ENCODE measurements at places on chromosomes 1 and 21. TPM values are rescaled to one million over a fixed set of nuclear protein-coding genes. Genes with fewer than 3 reads are reported as not detected.

- no peak for DNase-seq
These were observed 1.3 kb downstream of the ACTRT2 start for GRCh38 chr1:3022511-3022973.

DNA sequence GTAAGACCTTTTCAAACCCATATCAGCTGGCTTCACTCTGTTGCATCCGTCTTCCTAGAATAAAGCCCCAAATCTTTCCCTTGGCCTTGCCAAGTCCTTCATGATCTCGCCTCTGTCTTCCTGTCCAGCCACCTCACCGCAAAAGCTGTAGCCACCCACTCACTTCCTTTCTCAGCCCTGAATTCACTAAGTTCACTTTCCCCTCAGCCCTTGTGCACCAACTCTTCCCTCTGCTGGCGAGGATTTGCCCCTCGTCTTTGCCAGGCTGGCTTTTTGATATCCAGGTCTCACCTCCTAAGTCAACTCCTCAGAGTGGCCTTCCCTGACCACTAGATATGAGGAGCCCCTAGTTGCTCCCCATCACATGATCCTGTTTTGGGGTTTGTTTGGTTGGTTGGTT lies 3.9 kb upstream of the COL16A1 start:
- DNase-seq: no peak

GRCh38 chr21:25911730-25912401 lies 177.1 kb downstream of the GABPA start:
- DNase-seq: peak; percentile 83

GRCh38 chr1:104467590-104467989 lies 717.9 kb downstream of the AMY1C start:
- no peak for DNase-seq

DNA sequence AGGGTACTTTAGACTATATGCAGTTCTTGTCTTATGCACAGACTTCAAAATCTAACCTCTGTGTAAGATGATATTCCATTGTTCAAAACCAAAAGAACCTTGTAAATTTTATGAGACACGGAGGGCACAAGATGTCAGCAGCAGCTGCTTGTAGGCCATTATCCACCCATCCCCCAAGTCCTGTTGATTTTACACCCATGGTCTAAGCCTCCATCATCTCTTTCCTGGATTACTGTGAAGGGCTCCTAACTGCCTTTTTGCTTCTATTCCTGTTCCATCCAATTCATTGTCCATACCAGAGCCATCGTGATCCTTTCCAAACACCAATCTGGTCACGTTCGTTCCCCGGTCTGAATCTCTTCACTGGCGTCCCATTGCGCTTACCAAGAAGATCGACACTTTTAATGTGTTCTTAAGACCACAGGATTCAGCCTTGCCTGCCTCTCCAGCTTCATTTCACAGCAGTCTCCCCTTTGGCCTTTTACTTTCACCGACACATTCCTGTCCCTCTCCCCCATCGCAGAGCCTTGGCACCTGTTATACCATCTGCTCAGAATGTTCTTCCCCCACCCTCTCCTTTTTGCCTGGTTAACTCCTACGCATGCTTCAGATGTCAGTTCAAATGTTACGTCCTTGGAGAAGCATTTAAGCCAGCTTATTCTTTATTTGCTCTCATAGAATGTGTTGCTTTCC lies 107.3 kb upstream of the POU3F1 start:
- DNase-seq: no peak

GRCh38 chr21:45341779-45342178 lies 54.1 kb upstream of the POFUT2 start:
- DNase-seq: no peak

- no peak for DNase-seq
These were observed 2.0 kb downstream of the EFHD2 start for GRCh38 chr1:15411593-15412137.

- no peak for DNase-seq
These were observed 56.4 kb upstream of the RUNX3 start for GRCh38 chr1:24986372-24986965.

GRCh38 chr1:49864581-49864980 lies 159.2 kb downstream of the AGBL4 start:
- DNase-seq: no peak

GRCh38 chr1:165645654-165646366 lies 14.8 kb downstream of the MGST3 start:
- DNase-seq: peak; percentile 74

GRCh38 chr1:179831852-179832699 lies 45.5 kb downstream of the TOR1AIP2 start:
- DNase-seq: peak; percentile 2

DNA sequence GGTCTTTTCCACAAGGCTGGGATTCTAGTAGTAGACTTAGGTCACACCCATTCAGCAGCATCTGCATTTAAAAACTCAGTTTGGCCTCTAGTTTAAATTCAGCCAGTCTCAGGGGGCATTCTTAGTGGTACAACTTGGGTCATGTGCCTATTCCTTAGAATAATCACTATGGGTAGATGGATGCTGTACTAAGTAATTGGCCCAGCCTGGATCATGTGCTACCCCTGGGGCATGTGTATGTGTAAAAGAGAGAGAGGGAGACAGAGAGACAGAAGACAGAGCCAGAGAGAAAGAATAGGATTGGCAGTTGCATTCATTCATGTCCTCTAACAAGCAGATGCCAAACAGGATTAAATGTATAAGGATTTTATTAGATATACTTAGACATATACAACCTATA lies 13.6 kb upstream of the SYT14 start:
- no peak for DNase-seq

GRCh38 chr1:30173560-30173959 lies 549.8 kb downstream of the MATN1 start:
- DNase-seq: no peak

DNA sequence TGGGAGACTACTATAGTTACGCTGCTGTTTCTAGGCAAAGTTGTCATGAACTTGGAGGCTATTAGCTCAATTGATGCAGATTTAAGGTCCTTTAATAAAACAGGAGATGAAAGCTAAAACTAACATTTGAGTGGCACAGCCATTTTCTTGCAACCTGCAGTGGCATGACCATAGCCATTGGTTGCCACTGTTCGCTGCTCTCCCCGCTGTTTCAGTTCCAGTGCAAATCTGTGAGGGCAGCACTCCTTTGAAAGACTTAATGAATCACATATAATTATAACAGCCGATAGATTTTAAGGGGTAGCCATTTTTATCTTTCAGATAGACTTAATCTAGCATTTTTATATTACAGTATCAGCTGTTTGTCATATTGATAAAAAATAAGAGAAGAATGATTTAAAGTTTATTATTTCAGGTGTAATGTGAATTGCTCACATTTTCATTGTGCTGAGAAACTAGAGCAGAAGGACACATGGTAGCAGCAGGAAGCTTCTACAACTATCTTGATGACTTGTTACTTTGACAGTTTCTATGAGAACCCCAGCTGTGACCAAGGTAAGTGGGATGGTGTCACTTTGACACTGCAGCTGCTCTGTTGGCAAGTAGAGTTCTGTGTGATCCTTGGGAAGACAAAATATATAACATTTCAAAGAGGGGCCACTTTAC lies 203.7 kb downstream of the PLA2G4A start:
- DNase-seq: no peak

DNA sequence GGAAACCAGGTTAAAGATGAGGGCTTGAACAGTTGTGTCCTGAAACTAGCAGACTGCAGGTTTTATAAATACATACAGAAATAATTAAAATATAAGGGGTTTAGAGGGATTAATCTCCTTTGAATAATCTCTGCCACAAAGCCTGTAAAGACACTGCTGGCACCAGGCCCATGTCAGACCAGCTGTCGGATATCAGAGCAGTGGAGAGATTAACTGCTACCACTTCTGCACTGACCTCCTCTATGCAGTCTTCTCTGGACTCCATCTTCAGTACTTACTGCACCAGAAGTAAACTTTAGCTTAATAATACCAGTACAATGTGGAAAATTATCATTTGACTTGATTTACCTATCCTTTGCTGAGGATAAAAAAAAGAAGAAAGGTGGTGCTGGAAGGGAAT lies 128.6 kb downstream of the LHX4 start:
- DNase-seq: no peak

- DNase-seq: no peak
These were observed 18.9 kb downstream of the LDLRAP1 start for GRCh38 chr1:25562101-25562927.

DNA sequence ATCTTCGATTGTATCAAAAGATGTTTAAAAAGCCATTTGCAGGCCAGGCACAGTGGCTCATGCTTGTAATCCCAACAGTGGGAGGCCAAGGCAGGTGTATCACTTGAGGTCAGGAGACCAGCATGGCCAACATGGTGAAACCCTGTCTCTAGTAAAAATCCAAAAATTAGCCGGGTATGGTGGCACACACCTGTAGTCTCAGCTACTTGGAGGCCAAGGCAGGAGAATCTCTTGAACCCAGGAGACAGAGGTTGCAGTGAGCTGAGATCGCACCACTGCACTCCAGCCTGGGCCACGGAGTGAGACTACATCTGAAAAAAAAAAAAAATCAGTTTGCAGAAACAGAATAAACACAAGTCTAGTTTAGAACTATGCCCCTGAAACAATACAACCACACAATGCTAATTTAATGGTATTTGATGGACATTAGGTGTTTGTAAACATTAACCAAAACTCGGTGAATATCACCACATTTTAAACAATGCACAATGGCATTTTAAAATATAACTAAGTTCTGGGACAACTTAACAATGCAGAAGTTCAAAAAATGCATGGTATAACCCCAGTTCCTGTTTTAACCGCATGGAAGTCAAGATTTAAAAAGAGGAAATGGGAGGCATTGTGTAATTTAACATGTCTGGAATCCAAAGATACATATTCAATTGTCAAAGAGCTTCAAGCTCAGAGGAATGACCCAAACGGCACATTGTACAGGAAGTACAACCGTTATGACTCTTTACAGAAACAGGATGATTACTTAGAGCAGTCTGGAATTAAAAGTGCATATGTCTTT lies 7.1 kb upstream of the PTTG1IP start:
- DNase-seq: no peak

DNA sequence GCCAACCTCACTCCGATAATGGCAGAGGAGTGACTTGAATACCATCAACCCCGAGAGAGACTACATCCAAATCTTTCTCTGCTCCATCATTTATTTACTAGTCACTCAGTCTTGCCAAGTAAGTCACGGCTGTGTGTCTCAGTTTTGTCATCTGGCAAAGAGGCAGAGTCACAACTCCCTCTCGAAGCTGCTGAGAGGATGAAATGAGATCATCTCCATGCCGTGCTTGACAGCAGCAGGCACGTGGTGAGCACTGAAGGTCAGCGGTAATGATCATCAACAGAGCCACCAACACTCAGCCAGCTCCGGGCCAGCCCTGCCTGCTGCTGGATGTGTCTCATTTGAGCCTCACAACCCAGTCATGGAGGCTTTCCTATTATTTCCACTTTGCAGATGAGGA lies 19.9 kb downstream of the ALDH4A1 start:
- DNase-seq: no peak

DNA sequence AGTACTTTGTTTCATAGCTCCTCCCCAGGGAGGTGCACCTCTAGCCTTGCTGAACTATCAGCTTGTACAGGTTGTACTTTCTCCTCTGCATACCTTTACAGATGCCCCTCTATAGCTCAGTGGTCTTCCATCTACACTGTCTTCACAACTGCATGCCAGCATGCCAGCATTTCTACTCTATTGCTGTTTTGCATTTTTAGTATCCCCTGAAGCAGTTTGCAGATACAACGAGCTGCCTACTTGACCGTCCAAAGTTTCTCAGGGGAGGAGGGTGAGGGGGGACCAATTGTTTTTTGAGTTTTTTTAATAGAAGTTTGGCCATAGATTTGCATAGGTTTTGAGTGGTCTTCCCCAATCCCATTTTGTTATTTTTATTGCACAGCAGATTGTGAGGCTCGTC lies 27.6 kb upstream of the CTH start:
- no peak for DNase-seq

- no peak for DNase-seq
These were observed 144.9 kb upstream of the HOOK1 start for GRCh38 chr1:59669752-59670312.

GRCh38 chr1:207036865-207037264 lies 4.3 kb upstream of the C1orf116 start:
- DNase-seq: no peak

- no peak for DNase-seq
These were observed 149.2 kb upstream of the KCNK2 start for GRCh38 chr1:214933375-214933774.

GRCh38 chr1:47679826-47680225 lies 242.0 kb downstream of the FOXD2 start:
- DNase-seq: no peak

- DNase-seq: no peak
These were observed 111.1 kb upstream of the ZP4 start for GRCh38 chr1:238001818-238002217.

- DNase-seq: no peak
These were observed 41.9 kb downstream of the NPHP4 start for GRCh38 chr1:5950201-5950895.

- DNase-seq: no peak
These were observed 32.6 kb downstream of the RNF11 start for GRCh38 chr1:51268634-51269033.

DNA sequence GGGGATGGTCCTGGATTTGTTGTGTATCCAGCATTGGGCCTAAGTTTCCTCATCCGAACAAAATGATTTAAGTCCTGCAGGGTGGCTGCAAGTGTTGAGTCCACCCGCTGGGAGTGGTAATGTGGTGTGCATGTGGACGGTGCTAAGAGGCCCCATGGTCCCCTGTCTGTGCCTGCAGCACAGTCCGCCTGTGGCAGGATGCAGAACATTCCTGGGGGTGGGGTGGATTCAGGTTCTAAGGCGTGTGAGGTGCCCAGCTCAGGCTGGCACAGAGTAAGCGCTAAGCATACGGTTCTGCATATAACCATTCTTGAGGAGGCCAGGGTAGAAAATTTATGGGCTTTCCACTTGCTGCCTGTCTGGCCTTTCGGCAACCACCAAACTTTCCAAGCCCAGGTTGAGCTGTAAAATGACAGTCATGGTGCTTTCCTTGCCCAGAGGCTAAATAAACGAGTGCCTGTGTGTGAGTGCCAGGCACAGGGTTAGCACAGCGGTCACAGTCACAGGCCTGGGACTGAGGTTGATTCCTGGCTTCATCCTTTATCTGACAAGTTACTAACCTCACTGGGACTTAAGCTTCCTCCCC lies 30.7 kb downstream of the SLC2A1 start:
- DNase-seq: no peak

- no peak for DNase-seq
These were observed 12.0 kb upstream of the FMO2 start for GRCh38 chr1:171173069-171173468.

The PLPPR4 gene
- total RNA-seq: not detected

The OR14C36 gene
- not detected for total RNA-seq

The C1orf56 gene
- 3.0 TPM for total RNA-seq

The VCAM1 gene
- total RNA-seq: 14.0 TPM

The ACOT11 gene
- total RNA-seq: 1.3 TPM

The NKAIN1 gene
- total RNA-seq: 0.94 TPM

The MFN2 gene
- total RNA-seq: 63.2 TPM

The PTGER3 gene
- 0.75 TPM for total RNA-seq

The FMN2 gene
- 0.43 TPM for total RNA-seq

The EDARADD gene
- 3.3 TPM for total RNA-seq

The LCE1A gene
- not detected for total RNA-seq

The E2F2 gene
- 6.5 TPM for total RNA-seq

The DMBX1 gene
- not detected for total RNA-seq

The C4BPB gene
- total RNA-seq: not detected

The SIK1 gene
- total RNA-seq: 2.7 TPM

The TMEM52 gene
- 5.6 TPM for total RNA-seq

The RPE65 gene
- not detected for total RNA-seq
